Mesenchymal stem cell (in vitro differentiated cells and primary cell): ENCODE measurements at places on chromosomes 6 and 20.

DNA sequence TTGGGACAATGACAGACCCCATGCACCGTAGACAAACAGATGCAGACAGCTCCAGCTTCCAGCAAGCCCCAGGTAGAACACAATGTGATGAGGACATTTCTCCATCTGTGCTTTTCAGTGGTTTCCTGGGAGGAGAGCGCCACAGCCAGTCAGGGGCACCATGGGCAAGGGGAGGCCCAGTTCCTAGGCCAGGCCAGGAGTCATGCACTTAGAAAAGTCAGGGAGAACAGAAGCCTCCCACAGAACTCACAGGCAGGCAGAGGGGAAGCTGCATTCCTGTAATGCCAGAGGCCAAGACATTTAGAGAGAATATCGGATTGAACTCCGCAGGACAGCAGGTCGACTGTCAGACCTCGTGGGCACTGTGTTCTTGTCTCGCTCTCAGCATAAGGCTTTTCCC is 9.2 kb downstream of the SYNDIG1 start:
- DNase-seq, result no peak

- DNase-seq, result peak; percentile 20
Measured at GRCh38 chr6:76418560-76419223, 346.2 kb upstream of the IMPG1 start.

DNA sequence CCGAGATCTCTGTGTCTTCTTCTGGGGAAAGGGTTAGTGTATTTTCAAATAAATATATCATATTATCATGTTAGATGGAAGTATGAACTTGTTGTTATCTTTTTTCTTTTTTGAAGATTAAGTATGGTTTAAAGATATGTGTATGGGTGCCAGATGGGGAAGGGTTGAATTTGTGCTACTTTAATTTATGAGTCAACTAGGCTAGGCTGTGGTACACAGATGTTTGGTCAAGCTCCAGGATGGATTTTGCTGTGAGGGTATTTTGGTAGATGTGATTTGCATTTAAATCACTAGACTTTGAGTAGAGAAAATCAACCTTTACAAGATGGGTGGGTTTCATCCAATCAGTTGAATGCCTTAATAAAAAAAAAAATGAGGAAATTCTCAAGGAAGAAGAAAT is 886.6 kb upstream of the ADGRB3 start:
- no peak for DNase-seq

DNA sequence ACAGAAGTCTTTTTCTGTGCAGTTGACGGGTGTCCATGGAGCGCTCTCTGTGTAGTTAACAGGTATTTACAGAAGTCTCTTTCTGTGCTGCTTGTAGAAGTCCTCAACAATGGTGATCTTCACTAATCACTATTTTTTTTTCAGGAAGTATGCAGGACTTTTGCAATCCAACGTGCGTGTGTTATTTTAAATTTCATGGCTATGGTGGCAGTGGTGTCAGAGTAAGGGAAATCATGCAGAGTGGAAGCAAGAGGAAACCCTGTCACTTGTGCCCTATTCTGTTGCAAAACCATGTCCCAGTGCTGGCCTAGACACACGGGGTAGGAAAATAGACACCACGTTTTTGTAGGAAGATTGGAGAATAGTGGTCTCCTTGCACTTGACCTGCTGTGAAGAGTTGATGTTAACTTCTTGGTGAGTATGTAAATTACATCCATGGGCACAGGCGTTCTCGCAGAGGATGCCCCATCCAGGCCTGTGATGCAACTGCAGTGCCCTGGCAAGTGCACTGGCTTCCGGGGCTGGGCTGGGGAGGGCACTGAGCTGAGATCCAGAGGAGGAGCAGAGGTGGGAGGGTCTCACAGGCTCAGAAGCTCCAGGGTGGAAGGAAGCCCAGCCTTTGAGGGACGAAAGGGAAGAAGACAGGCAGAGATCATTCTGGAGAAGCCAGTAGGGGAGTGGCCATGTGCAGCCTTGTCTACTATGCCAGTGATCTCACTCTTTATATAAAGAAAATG is 146.5 kb downstream of the SYCP2 start:
- no peak for DNase-seq

DNA sequence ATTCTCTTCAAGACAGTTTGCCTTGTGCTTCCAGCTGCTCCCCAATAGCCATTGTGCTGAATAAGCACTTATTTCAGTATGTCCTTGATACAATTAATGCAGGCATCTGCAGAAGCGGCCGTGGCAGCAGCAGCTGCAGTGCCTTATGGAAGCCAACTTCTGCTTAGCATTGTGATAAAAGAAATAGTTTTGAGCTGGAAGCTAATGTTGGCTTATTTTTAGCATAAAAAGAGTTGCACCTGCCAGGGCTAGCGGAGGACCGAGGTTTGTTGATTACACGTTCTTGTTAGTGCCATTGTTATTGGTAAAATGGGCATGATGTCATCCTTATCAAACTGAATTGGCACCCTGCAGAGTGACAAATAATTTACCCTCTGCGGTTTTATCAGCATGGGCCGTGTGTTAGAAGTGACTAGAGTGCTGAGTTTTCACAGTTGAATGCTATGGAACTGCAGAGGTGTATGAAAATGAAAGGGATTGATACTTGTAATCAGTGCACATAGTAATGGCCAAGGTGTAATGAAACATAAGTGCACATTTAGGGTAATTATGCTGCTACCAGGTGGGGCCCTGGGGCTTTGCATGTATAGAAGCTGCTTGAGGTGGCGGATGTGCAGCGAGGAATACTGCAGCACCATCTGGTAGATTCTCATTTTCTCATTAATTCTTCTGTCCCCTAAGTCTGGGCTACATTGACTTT is 334.3 kb downstream of the CDKAL1 start:
- DNase-seq, result no peak

DNA sequence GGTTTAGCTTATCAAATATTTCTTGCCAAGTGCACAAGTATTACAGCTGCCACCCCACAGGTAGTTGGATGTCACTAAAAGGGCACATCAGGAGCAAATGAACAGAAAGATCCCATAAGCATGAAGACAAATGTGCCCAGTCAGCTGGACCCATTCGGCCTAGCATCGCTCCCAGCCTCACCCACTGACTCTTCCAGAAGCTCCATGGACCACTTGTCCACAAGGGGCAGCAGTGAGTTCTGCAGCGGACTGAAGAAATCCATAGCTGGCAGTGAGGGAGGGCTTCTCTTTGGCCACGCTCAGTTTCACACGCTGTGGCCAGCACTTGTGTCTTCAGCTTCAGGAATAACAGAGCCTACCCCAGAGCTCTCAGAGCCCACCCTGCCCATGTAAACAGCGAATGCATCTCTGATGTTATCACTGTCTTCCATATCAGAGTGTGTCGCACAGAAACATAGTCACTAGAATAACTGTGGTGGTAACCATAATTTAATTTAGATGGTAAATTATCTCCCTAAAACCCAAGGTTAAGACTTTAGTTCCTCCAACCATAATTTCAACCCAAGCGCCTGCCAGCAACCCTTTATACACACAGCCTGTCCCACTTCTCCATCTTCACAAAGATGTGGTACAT is 15.8 kb downstream of the CGA start:
- DNase-seq, result peak; percentile 69

DNA sequence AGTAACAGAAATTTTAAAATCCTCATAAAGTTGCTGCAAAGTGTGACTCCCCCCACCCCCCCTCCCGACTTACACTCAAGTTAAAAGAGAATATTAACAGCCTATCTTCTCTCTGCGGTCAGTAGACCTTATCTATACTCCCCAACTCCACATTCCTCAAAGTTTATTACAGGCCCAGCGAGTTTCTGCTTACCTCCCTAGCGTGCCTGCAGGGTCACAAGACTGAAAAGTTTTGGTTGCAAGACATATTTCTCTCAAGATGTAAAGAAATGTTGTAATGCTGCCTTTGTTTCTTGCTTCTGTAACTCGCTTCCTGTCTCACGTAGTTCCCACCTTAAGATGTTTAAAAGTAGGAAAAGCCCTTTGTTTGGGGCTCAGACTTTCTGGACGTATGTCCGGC is 699.6 kb downstream of the PHF3 start:
- no peak for DNase-seq

GRCh38 chr6:35724471-35724870 is 12.4 kb upstream of the ARMC12 start:
- no peak for DNase-seq

DNA sequence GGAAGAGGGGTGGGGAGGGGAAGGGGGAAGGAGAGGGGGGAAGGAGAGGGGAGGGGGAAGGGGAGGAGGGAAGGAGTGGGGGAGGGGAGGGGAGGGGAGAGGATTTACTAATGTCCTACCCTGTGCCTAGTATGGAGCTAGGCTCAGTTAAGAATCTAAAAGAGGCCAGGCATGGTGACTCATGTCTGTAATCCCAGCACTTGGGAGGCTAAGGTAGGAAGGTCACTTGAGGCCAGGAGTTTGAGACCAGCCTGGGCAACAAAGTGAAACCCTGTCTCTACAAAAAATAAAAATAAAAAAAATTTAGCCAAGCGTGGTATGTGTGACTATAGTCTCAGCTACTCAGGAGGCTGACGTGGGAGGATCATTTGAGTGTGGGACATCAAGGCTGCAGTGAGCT is 13.0 kb downstream of the UBE2J1 start:
- no peak for DNase-seq

DNA sequence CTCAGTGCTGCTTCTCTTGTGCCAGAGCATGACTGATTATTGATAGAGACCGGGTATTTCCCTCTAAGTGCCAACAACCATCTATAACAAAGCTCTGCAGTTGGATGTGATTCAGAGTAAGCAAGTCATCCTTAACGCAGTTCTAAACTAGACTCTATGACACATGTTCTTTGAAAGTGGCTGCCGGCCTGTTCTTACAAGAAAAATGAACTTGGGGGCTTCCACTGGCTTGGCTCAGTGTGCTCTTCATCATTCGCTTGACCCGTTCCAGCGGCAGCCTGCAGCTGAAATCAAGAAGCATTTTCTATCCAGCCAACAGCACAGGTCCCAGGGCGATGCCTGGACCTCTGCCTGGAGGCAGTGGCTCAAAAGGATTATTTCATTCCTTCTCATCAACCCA is 29.8 kb downstream of the GFOD1 start:
- DNase-seq, result no peak
